Fibroblast of upper back skin (primary cell): ENCODE measurements at places on chromosomes 4 and X.
A peak's percentile ranks its signal among the peaks of the same experiment; 100 is the strongest.

- no peak for DNase-seq
These were observed 179.1 kb upstream of the GPRIN3 start for GRCh38 chr4:89486673-89487072.

- no peak for DNase-seq
These were observed 217.7 kb upstream of the VEGFC start for GRCh38 chr4:177010418-177010817.

DNA sequence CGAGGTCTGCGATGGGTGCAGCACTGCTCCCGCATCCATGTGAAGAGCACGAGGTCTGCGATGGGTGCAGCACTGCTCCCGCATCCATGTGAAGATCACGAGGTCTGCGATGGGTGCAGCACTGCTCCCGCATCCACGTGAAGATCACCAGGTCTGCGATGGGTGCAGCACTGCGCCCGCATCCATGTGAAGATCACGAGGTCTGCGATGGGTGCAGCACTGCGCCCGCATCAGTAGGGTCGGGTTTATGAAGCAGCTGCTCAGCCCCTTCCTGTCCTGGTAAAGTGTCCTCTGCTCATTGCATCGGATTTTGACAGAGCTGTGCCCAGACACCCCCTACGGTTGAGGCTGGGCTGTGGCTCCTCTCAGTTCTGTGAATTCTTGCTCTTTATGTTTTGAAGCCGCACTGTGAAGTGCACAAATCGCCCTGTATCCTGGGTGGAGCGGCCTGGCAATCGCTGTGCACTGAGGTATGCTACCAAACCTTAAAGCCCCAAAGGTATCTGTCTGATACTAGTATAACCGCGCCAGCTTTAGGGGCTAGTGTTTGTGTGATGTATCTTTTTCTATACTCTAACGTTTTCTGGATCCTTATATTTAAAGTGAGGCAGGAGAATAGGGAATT lies 98.7 kb downstream of the CPZ start:
- no peak for DNase-seq

DNA sequence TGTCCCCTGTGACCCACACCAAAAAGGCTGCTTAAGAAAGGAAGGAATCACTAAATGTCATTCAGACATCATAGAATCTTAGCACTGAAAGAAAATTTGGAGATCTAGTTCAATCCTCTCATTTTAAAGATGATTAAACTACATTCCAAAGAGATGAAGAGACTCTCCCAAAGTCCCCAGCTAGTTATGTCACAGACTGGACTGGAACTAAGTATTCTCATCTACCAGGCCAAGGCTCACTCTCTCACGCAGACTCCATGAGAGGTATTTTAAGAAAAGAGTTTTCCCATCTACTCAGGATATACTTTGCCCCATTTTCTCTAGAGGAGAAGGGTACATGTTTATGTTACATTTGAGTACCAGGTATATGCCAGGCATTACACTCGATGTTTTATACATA lies 6.9 kb downstream of the FABP2 start:
- peak; percentile 29 for DNase-seq

GRCh38 chr4:176529574-176529973 lies 209.8 kb downstream of the SPCS3 start:
- DNase-seq = no peak

DNA sequence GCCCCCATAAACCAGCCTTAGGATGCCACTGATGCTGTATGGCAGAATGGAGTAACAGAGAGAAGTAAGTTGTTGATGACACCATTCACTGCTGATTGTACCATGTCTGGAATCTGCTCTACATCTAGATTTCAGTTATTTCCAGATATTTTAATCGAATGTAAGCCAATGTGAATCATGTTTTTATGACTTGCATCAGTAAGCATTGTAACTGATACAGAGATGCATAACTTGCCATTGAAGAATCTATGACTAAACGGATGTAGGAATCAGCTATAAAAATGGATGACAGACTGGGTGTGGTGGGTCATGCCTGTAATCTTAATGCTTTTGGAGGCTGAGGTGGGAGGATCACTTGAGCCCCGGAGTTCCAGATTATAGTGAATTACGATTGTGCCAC lies 161.0 kb upstream of the GATB start:
- peak; percentile 45 for DNase-seq

GRCh38 chr4:153939570-153939969 lies 150.7 kb upstream of the SFRP2 start:
- peak; percentile 29 for DNase-seq

- no peak for DNase-seq
These were observed 389.7 kb downstream of the SPRY1 start for GRCh38 chr4:123786163-123786915.

GRCh38 chrX:12567857-12568256 lies 223.4 kb upstream of the PRPS2 start:
- DNase-seq = peak; percentile 3

DNA sequence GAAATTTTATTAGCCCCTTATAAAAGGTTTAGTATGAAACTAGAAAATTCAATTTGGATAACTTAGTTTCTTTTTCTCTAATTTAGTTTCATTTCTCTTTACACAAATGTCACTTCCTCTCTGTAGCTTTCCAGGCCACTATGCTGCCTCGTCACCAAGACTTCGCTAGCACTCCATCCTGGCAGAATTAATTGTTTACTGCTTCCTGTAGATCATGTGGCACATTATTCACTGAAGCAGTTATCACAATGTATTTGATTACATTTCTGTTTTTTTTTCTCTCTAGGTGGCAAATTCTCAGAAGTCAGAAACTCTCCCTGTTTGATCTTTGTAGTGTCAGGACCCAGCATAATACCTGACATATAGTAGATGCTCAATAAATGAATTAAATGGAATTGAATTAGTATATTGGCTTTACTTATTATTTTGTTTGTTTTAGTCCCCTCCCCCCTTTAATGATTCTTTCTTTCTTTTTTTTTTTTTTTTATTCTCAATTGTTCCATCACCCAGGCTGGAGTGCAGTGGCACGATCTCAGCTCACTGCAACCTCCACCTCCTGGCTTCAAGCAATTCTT lies 9.3 kb upstream of the SAT1 start:
- DNase-seq = no peak

DNA sequence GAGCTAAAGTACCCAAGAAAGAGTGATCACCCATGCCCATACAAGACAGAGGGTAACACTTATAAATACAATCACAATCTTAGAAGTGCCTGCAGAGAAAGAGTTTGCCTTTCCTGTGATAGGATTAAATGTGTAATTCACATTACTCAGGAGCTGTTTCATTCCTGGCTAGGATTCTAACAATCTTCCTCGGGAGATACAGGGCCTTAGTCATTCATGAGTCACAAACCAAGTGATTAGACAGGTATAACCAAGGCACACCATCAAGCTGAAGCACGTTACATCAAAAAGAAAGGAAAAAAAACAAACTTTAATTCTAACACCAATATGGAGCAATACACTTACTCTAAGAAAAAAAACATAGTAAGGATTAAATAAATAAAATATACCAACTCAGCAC lies 14.9 kb downstream of the ABCG2 start:
- peak; percentile 53 for DNase-seq

GRCh38 chr4:6576512-6576911 lies 1.5 kb downstream of the MAN2B2 start:
- no peak for DNase-seq

DNA sequence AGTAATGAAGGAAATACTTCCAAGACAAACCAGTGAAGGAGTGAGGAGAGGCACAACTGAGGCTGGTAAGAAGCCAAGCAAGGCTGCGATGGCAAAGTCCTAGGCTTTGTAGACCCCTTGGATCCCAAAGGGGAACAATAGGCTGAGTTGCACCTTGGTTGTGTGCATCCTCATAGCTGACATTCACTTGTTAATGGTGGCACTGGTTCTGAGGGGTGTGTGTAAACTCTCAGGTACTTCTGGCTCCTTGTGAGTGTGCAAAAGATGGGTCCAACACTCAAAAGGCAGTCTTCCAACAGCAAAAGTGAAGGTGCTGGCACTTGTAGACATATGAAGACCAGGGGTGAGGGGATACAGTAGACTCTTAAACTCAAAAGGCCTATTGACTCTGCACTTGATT lies 60.5 kb downstream of the CCNG2 start:
- no peak for DNase-seq

GRCh38 chrX:143466130-143466529 lies 51.1 kb downstream of the SPANXN3 start:
- no peak for DNase-seq

- no peak for DNase-seq
These were observed 144.6 kb downstream of the CDS1 start for GRCh38 chr4:84727491-84727890.

DNA sequence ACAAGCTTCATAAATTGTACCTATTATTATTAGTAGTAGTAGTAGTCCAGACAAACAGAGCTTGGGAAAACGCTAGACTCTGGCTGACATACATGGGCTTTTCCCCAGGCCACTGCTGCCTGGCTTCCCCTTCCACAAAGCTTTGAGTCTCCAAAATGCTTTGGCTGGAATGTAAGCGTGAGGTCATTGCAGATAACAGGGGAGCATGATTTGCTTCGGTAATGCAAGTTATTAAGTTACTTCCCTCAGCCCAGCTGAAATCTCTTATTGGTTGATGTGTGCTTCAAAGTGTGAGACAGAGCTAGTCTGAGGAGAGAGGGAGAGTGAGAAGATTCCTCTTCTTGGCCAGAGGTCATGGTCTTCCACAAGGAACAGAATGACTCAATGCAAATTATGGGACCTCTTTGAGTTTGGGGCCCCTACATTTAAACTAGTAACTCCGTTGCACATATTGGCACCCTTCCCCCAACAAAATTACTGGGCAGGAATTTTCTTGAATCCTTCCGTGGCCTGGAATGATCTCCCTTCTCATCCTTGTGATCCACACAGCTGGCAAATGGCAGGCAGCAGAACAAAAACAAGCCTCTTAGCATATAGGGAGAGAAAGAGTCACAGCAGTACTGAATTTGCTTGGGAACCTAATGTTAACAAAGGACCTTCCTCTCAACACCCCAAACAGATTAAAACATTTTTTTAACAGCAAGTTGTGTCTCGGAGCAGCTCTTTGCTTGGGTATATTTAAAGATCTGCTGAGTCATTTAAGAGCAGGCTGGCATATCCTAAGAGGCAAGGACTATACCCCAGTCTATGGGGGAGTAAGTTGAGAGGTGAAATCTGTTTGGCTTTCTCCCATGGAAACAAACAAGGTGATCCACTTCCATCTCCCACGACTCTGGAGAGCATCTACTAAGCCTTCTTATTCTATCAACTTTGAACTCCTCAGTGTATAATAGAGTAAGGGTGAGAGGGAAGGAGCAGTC lies 19.9 kb downstream of the AR start:
- peak; percentile 18 for DNase-seq

DNA sequence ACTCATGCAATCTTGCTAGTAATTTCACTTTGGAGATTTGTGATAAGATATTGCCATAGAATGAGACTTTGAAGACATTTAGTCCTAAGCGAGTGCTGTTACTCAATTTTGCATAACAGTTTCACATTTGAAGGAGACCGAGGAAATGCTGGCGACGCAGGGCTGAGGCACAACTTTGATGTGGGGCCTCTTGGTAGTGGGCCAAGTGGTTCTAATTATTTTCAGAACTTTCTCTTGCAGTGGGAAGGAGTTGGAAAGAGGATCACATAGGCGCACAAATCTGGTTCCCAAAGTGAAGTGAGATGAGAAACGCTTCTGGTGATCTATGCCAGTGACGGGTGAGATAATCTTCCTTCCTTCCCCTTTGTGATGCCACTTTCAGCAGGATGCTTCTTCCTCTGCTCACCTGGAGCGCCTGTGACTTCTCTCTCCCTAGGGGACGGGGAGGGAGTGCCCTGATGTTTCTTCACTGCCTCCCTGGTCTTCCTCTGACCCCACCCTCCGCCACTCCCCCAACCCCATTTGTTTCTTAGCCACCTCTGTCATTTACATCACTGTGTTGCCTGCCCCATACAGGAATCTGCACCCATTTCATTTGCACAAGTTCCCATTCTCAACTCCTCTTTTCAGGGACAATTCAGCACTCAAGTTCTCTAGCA lies 138.9 kb upstream of the MID1 start:
- peak; percentile 11 for DNase-seq

DNA sequence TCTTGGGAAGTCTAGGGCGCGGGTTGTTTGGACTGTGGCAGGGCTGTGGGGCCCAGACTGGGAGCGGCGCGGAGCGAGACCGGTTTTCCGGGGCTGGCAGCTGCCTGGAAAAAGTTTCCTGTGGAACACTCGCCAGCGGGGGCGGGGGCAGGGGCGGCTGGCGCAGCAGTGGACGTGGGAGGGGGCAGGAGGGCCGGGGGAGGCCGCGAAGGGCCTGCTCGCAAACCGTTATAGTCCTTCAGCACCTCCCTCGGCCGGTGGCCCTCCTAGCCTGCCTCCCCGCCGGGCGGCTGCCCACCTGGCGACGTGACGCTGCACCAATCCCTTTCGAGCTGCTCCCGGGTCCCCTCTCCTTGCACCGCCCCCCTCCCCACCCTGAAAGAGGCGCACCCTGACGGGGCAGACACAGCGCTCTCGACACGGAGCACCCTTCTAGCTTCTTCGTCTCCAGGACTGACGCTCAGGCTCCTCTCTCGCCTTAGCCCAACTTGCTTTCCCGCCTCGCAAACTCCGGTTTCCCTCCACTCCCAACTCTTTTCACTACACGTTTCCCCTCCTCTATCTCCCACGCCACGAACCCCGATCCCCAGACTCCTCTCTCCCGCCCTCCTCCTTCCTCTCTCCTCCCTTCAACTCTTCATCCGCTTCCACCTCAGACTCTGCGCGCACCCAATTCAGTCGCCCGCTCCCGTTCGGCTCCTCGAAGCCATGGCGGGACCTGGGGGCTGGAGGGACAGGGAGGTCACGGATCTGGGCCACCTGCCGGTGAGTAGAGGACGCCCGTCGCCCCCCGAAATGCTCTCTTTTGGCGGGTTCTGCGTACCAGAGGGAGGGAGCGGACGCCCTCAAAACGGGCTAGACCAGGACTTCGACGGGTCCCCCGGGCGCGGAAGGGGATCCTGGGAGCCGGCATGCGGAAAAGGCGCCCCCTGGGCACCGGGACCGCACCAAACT lies at the start of gene NRK:
NRK (plus strand) TSS at position 402 of the 954 bp plus-strand sequence; CDS start at position 709, 307 bp downstream.
- no peak for DNase-seq

- no peak for DNase-seq
These were observed 775.9 kb downstream of the TRIML1 start for GRCh38 chr4:188915175-188915574.

DNA sequence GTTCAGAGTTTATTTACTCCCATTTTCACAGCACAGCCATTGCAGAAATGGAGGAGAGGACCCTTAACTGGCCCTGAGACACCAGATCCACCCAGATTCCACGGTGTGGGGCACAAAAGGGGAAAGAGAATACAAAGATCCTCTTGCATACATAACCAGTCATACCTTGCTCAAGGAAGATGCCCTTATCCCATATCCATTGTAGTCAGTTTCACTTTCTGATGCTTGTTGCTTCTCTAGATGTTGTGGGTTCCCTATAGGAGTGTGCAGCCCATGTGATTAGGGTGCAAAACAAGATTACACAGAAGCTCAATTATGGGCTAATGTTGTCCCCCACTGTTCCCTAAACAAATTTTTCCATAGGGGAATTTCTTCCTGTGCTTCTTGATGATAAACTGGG lies 1309.0 kb upstream of the PABPC4L start:
- DNase-seq = no peak

- no peak for DNase-seq
These were observed 427 bp downstream of the LAMTOR3 start for GRCh38 chr4:99893839-99894160.

GRCh38 chr4:89000844-89001360 lies 56.1 kb downstream of the FAM13A start:
- peak; percentile 54 for DNase-seq
